ENCODE measurements at places on chromosomes 16 and 17.

DNA sequence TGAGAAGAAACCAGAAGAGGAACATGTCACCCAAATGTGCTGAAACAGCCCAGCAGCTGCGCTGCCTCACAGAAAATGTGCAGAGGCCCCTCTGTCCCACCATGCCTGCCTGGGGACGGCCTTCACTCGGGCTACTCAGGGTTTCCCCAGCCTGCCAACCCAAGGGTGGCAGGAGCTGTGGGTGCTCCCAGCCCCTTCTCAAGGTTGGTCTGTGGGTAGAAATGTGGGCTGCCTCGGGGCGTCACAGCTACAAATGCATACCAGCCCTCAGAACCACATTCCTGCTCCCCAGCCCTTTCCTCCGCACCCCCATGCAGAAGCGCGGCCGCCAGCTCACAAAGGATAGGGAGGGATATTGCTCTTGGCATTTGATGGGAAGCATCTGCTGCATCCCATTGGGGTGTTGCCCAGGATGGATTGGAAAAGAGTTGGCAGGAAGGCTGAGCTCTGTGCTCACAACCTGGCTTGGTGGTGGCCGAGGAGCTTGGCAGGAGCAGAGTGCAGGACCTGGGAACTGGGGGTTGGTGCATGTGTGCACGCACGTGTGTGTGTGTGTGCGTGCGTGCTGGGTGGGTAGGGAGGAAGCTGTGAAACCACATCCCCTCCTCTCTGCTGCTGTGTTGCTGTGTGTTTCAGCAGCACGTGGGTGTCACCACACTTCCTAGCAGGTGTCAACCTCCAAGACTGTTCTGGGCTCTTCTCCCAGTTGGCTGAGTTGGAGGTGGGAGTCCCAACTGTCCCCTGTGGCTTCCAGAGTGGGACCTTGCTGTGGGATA is 304.4 kb downstream of the SEC14L1 start:
- no peak for DNase-seq

- no peak for DNase-seq
These were observed 7.5 kb downstream of the COTL1 start for GRCh38 chr16:84610376-84610775.

- no peak for DNase-seq
These were observed 108.7 kb downstream of the TRIM37 start for GRCh38 chr17:58997756-58998553.

DNA sequence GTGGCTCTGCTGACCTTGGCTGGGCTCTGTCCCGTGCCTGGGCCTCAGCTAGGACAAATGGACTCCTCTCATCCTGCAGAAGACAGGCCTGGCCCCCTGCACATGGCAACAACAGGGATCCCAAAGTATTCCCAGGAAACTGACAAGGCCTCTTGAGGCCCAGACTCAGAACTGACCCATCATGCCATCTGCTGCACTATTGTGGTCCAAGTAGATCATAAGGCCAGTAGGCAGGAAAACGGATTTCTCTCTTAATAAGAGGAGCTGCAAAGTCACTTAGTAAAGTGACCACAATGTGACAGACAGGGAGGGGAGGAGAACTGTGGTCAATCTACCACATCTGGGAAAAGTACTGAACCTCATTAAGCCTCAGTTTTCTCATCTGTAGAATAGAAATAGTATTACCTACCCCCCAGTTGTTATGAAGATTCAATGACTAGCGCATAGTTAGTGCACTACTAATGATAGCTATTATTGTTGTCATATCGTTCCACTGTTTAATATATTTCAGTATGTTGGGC is 62.1 kb upstream of the TNRC6A start:
- DNase-seq = no peak

GRCh38 chr16:58498341-58499091 is 1.4 kb upstream of the NDRG4 start:
- DNase-seq = no peak

- no peak for DNase-seq
These were observed 83.1 kb downstream of the TNRC6C start for GRCh38 chr17:78041386-78042179.

DNA sequence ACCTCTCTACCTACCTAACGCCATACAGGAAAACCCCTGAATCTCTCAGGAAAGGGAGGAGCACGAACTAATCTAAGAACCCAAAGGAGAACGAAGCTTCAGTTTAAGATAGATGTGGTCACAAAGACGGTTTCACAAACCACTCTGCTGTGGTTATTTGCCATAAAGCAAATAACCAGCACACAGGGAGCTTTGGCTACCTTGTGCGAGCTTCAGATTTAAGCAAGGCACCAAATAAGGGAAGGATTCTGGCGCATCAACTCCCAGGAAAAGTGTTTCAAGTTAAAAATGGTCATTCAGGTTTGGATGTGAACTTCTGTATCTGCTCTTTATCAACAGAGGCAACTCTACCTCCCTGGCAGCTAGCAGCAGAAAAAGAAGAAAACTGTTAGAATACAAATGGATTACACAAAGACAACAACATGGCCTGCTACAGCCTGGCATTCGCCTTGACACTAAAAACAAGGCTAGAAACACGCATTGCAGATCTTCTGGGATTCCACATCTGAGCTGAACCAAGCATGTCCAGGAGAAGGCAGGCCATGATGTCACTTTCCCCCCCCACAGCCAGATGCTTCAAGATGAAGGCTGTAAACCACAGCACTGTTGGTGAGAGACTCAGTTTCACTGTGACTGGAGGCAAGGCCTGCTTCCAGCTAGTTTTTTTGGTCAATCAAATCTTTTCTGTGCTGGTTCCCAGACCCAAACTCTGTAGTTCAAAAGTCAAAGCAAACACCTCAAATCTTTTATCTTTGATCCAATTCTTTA is 43.6 kb downstream of the SMG6 start:
- DNase-seq = no peak

- DNase-seq = no peak
These were observed 199.9 kb downstream of the ZFHX3 start for GRCh38 chr16:72848028-72848400.

GRCh38 chr16:86573215-86573614 is 5.1 kb upstream of the FOXL1 start:
- DNase-seq = no peak

- no peak for DNase-seq
These were observed 3.2 kb downstream of the PITPNA start for GRCh38 chr17:1559047-1560043.

DNA sequence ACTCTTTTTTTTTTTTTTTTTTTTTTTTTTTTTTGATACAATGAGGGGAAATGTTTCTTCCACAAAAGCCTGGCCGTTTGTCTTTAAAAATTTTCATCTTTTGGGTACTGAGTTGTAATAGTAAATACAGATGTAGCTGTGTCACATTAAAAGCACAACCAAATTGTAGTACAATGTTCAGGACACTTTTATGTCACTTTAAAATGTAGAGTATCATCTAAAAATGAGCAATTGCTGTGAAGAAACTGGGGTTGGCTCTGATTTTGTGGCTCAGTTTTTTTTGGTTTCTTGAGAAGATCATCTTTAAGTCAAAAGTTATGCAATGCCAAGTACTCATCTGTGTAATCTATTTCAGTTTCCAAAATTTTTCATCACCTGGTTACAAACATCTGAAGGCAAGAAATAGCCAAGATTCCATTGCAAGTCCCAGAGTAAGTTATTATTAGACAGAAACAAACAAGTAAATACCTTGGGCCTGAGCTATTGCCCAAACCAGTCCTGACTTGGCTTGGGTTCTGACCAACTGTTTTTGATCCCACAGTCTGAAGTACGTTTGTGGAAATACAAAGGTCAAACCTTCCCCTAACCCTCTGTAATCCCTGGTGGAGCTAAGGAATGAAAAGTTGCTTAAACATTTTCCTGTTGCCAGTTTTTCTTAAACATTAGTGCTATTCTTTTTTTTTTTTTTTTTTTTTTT is 717.2 kb downstream of the WWOX start:
- no peak for DNase-seq

- DNase-seq = no peak
These were observed 2.9 kb downstream of the ABCC1 start for GRCh38 chr16:15952265-15952711.

GRCh38 chr16:30901201-30902028 is 5.0 kb downstream of the CTF1 start:
- no peak for DNase-seq

DNA sequence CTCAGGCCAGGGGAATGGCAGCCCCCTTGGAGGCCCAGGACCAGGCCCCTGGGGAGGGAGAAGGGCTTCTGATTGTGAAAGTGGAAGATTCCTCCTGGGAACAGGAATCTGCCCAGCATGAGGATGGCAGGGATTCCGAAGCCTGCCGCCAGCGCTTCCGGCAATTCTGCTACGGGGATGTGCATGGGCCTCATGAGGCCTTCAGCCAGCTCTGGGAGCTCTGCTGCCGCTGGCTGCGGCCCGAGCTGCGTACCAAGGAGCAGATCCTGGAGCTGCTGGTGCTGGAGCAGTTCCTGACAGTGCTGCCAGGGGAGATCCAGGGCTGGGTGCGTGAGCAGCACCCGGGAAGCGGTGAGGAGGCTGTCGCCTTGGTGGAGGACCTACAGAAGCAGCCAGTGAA is 2.4 kb downstream of the ZNF213 start:
- DNase-seq = no peak

GRCh38 chr16:79077346-79077745 is 523.2 kb downstream of the MAF start:
- DNase-seq = no peak

- DNase-seq = no peak
These were observed 15.7 kb upstream of the CDH3 start for GRCh38 chr16:68629351-68629910.

- DNase-seq = peak; percentile 89
These were observed 18.5 kb upstream of the TERF2 start for GRCh38 chr16:69404275-69404805.

DNA sequence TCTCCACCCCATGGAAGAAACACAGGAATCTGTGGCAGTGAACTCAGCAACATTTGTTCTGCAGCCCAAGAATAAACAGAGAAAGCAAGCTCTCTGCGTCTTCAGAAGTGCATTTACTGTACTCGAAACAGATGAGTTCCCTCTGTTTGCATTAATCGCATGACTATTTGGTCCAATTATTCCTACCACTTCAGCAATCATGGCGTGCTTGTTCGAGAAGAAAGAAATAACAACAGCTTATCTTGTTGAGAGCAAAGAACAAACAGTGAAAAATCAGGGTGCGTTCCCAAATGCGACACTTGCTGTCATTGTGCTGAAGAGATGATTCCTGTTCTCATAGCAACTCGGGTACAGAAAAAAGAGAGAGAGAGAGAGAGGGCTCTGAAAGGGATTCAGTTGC is 445.3 kb upstream of the MAF start:
- no peak for DNase-seq

- no peak for DNase-seq
These were observed 71.1 kb downstream of the METRNL start for GRCh38 chr17:83150369-83151055.

- no peak for DNase-seq
These were observed 110.2 kb upstream of the CACNG5 start for GRCh38 chr17:66724581-66725341.

DNA sequence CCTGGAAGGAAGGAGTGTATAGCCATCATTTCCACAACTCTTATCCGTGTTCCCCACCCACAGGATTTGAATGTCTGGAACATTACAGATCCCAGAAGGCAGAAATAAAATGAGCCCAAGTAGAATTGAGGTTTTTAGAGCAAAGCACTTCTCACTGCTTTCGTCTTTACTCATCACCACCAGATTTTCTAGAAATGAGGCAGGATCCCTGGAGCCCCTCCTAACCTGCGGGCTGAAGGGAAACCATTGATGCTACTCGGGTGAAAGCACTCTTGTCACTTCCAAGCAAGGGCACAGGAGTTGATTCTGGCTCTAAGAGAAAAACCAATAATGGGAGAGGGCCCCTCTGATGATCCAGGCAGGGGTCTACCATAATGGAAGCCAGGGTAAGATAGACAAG is 2.8 kb upstream of the ALDOC start:
- no peak for DNase-seq

GRCh38 chr16:19555938-19556771 is 652 bp downstream of the VPS35L start:
- no peak for DNase-seq

GRCh38 chr17:17416400-17417360 is 60.1 kb upstream of the MED9 start:
- no peak for DNase-seq

GRCh38 chr16:23848958-23849357 is 13.2 kb downstream of the PRKCB start:
- DNase-seq = no peak

DNA sequence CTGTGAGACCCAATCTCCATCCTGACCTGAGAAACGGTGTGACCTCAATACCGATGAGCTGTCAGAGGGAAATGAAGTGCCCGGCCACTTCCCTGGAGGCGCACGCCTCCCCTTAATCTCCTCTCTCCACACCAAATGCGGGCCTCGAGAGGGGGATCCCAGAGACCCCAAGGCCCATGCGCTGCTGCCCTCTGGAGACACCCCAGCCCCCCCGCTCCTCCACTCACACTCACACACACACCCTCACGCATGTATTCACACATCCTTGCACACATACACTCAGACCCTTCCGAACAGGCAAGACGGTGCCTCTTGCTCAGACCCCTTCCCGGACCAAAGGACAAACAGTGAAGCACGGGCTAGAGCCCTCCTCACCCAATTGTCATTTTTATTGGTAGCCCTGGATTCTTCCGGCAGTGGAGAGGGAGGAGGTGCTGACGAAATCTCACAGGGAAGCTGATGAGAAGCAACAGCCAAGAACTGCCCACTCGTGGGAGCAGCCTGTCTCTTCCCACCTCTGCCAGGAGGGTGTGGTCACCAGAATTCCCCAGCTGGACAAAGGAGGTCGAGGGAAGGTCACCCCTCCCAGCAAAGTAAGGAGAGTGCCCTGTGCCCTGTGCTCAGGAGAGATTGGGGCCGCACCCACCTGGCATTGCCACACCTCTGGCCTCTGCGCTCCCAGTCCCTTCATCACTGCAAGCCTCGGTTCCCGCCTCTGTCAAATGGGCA is 136.0 kb upstream of the TNRC6C start:
- no peak for DNase-seq

GRCh38 chr17:43416998-43417890 is 18.5 kb downstream of the ARL4D start:
- no peak for DNase-seq

DNA sequence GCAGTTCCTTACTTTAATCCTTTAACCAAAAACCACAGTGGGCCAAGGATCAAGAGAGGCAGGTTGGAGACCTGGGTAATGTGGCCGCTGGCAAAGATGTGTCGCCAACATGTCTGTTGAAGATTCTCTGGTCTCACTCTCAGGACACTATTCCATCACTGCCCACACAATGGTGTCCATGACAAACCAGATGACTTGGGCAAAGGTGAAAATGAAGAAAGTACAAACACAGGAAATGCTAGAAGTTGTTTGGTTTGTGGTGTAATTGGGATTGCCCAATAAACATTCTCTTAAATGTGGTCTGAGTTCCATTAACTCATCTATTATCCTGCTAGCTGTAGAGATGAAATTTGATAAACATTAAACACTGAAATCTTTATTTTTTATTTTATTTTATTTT is 43.3 kb downstream of the SALL1 start:
- no peak for DNase-seq

GRCh38 chr17:61444831-61445230 is 7.4 kb upstream of the TBX4 start:
- peak; percentile 16 for DNase-seq
